ENCODE measurements at places on chromosomes 5 and 9. TPM values are rescaled to one million over a fixed set of nuclear protein-coding genes. Genes with fewer than 3 reads are reported as not detected.

DNA sequence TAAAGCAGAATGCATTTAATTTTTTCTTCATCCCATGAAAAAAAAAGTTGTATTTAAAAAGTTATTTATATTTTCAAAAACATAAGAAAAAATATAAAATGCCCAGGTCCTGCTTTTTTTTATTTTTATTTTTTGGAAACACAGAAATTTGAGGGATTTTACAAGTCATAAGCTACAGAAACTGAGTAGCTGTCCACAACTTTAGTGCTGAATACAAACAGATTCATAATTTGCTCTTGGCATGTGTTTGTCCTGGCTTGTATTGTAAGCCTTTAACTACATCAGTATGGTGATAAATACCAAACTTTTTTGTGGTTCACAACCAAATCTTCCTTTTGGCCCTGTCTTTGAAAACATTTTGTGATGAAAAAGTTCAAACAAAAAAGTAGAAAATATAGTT is 7.5 kb upstream of the PLCXD3 start:
- DNase-seq, result no peak

FAM221B gene
- total RNA-seq, result not detected

DNA sequence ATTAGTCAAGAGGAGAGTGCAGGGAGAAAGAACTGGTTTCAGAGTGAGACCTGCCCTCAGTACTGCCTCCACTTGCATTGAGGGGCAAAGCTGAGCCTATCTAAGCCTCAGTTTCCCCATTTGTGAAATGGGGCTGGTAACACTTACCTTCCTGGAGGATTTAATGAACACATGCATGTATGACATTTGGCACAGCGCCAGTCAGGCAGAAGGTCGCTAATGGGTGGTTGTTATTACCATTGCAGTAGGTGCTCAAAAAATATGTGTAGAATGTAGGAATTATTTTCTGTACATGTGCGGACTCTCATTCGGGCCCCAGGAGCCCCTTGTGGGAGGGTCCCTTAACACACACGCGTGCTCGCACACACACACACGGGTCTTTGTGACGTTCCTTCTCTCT is 10.9 kb downstream of the FAT2 start:
- DNase-seq, result no peak

GRCh38 chr5:52013523-52013922 is 630.3 kb downstream of the ISL1 start:
- no peak for DNase-seq

- no peak for DNase-seq
These were observed 6.3 kb downstream of the BHMT2 start for GRCh38 chr5:79075646-79076426.

PCDHB8 gene
- total RNA-seq, result not detected

- DNase-seq, result no peak
These were observed 80.1 kb upstream of the SH3PXD2B start for GRCh38 chr5:172534229-172535107.

DNA sequence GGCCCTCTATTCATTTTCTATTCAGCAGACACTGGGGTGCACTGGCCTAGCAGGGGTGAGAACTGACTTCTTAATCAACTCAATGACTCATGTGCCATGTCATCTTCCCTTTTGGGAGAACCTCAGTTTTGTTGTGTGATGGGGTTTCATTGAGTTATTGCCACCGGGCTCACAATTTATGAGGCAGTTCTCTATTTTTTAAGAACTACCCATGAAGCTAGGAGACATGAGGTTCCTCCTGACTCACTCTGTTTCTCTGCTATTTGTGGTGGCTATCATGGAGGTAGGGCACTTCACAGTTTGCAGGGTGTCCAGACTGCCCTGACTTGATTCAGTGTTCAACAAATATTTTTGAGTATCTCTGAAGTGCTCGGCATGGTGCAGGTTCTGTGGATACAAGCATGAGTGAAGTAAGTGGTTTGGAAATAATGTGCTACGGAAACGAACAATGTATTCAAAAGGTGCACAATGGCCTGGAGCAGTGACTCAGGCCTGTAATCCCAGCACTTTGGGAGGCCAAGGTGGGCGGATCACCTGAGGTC is 39.3 kb downstream of the SPARC start:
- no peak for DNase-seq

LMX1B gene
- total RNA-seq, result not detected

DNA sequence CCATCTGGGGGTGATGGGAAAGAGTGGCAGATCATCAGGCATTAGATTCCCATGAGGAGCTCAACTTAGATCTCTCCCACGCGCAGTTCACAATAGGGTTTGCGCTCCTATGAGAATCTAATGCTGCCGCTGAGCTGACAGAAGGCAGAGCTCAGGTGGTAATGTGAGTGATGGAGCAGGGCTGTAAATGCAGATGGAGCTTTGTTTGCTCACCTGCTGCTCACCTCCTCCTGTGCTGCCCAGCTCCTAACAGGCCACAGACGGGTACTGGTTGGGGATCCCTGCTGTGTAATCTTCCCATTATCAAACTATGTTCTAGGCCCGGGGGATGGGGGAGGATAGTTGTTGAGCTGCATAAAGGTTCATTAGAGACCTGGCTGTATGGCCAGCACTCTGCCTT is 58.4 kb downstream of the UGCG start:
- DNase-seq, result no peak

- DNase-seq, result no peak
These were observed 128.5 kb upstream of the FAM174A start for GRCh38 chr5:100406640-100407039.

GRCh38 chr9:21966140-21966851 is 27.9 kb downstream of the CDKN2A start:
- no peak for DNase-seq

- no peak for DNase-seq
These were observed 714 bp downstream of the UBE2D2 start for GRCh38 chr5:139561655-139562451.

GRCh38 chr5:36530215-36530614 is 76.2 kb upstream of the SLC1A3 start:
- no peak for DNase-seq

DNA sequence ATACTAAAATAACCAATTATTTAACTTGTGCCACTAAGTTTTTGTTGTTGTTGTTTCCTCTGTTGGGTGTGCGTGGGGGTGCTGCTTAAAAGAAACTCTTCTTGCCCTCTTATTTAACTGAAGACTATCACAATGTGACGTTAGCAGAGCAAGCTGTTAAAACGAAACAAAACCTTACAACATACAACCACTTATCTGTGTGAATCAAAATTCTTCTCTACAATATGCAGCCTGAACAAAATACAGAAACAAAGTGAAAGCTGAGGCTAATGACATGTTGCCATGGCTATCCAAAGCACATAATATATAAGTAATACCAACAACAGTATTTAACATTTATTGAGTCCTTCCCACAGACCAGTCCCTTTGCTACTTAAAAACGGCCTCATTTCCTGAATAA is 291.0 kb downstream of the FBXL17 start:
- DNase-seq, result no peak

SEC24A gene
- 16.1 TPM for total RNA-seq
